ENCODE measurements at places on chromosomes 2 and 18. TPM values are rescaled to one million over a fixed set of nuclear protein-coding genes. Genes with fewer than 3 reads are reported as not detected.

TNS1 gene
- total RNA-seq, result 147 TPM

TRABD2A gene
- 1.7 TPM for total RNA-seq

LOXHD1 gene
- under 0.01 TPM for total RNA-seq

DNAJC5G gene
- total RNA-seq, result not detected

FOXI3 gene
- not detected for total RNA-seq

CARF gene
- total RNA-seq, result 5.8 TPM

TTC27 gene
- 32.4 TPM for total RNA-seq

HOXD11 gene
- total RNA-seq, result 26.4 TPM

SLC1A4 gene
- total RNA-seq, result 7.8 TPM

ABCG8 gene
- total RNA-seq, result not detected

ALKAL2 gene
- total RNA-seq, result not detected

TMEM247 gene
- total RNA-seq, result 0.32 TPM

OBSL1 gene
- total RNA-seq, result 67.0 TPM

CYP1B1 gene
- 6.5 TPM for total RNA-seq

SCN3A gene
- under 0.01 TPM for total RNA-seq

TEKT4 gene
- not detected for total RNA-seq

VWC2L gene
- under 0.01 TPM for total RNA-seq

TWSG1 gene
- 118 TPM for total RNA-seq

C2orf66 gene
- not detected for total RNA-seq

SESTD1 gene
- 14.2 TPM for total RNA-seq

LYG1 gene
- 0.32 TPM for total RNA-seq

NOSTRIN gene
- total RNA-seq, result 0.43 TPM

IL36B gene
- not detected for total RNA-seq

LYG2 gene
- total RNA-seq, result not detected

FZD7 gene
- 14.7 TPM for total RNA-seq

ELOA2 gene
- total RNA-seq, result not detected

M1AP gene
- not detected for total RNA-seq

CNRIP1 gene
- total RNA-seq, result 25.1 TPM

DYNAP gene
- not detected for total RNA-seq

GAL3ST2 gene
- 0.43 TPM for total RNA-seq

ICA1L gene
- total RNA-seq, result 4.8 TPM

TTC31 gene
- 8.6 TPM for total RNA-seq

RFTN2 gene
- 4.7 TPM for total RNA-seq

GKN2 gene
- not detected for total RNA-seq

HOXD9 gene
- 10.6 TPM for total RNA-seq

RBMS1 gene
- total RNA-seq, result 121 TPM
